Epithelial cell of esophagus (primary cell): ENCODE measurements at places on chromosomes 3 and 15.

GRCh38 chr3:126361211-126361610 lies 4.0 kb upstream of the KLF15 start:
- DNase-seq, result no peak

DNA sequence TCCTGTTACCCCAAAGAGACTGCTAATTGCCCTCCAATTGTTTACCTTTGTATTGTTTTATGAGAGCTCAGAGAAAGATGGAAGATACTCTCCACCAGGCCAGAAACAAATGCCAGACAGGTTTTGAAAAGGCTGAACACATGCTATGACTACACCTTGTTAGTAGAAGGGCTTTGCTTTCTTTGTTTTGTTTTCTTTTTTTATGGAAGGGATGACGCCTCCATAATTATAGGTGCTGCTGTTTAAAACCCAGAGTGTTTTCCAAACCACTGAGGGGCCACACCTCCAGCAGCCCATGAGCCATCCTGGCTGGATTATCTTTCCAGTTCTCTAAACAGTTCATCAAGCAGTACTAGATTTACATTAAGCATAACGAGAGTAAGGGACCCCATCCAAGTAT lies 5.6 kb upstream of the FOXP1 start:
- no peak for DNase-seq

DNA sequence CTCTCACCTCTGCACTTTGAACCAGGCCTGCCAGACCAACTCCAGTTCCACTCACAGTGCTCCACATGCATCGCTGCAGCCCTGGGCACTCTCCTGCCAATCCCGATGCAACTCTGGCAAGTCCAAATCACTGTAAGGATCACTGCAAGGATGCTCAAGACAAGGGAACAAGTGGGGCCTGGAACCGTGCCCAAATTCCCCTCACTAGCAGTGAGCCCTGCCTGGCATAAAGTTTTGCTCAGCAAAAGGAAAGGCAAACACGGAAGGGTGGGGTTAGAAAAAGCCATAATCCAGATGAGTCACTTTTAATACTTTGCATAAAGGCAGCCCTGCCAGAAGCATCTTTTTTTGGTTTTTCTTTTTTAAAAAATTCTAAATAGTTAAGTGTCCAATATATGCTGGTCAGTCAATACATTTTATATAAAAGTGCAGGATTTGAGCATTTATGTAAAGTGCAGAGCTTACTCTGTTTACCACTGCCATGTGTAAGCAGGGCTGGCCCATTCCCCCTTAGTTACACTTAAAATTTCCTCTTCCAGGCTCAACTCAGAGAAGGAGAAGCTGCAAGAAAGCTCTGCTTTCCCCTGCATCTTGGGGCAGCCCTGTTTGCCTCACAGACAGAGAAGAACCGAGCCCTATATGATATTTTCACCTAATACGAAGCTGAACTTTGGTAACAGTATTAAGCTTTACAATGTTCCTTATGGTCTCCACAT lies 102.2 kb downstream of the CD47 start:
- DNase-seq, result peak; percentile 80

- DNase-seq, result peak; percentile 48
These were observed 3.0 kb downstream of the ITIH4 start for GRCh38 chr3:52827441-52827840.

- DNase-seq, result peak; percentile 16
These were observed 13.4 kb downstream of the GOLGB1 start for GRCh38 chr3:121736112-121736511.

DNA sequence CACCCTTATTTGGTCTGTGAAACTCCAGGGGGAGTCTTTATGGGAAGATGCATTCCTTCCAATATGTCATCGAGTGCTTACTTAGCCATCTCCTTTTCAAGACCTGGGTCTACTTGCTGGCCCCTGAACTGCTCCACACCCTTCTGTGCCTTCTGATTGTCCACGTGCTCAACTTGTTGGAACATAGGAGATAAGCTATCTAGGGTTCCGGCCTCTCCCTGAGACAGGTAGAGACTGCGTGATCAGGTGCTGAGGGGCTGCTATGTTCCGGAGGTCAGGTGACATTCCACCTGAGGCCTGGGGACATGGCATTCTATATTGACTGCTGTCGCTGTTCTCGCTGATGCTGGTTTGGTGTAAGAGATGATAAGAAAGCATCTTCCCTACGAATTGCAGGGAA lies 65.6 kb downstream of the ATP1B3 start:
- DNase-seq, result no peak
